ENCODE measurements at places on chromosomes 3 and 15. TPM values are rescaled to one million over a fixed set of nuclear protein-coding genes. Genes with fewer than 3 reads are reported as not detected.

DNA sequence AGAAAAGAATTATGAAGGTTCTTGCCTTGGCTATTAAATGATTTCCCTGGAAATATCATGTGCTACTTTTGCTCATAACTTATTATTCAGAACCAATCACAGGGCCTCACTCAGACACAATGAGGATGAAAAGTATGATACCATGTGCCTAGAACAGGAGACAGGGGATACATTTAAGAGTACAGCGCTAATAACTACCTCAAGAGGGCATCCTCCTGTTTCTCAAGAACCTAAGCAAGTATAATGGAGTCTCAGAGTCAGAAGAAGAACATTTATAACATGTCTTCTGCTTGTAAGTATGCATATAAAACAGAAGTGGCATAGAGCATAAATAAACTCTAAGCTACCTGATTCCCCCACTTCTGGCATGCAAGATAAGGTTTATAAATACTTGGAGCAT lies 125.4 kb upstream of the MME start:
- DNase-seq = peak; percentile 78

GRAMD1C gene
- 0.82 TPM for polyA plus RNA-seq

SMCO1 gene
- not detected for polyA plus RNA-seq

ACAP2 gene
- polyA plus RNA-seq = 33.7 TPM

DNA sequence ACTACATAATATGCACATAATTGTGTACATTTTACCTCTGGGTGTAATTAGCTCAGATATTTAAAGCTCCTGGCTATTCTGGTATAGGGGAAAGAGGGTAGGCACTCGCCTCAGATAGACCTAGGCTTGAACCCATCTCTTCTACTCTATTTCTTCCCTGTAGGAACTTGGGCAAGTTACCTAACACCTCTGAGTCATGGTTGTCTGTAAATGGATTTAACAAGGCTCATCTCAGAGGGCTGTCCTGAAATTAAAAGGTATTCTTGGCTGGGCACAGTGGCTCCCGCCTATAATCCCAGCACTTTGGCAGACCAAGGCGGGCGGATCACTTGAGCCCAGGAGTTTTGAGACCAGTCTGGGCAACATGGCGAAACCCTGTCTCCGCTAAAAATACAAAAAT lies 30.7 kb downstream of the NANOGP8 start:
- no peak for DNase-seq

UBAP1L gene
- polyA plus RNA-seq = 0.33 TPM

- no peak for DNase-seq
These were observed 601.1 kb downstream of the FHIT start for GRCh38 chr3:60650171-60650570.

DNA sequence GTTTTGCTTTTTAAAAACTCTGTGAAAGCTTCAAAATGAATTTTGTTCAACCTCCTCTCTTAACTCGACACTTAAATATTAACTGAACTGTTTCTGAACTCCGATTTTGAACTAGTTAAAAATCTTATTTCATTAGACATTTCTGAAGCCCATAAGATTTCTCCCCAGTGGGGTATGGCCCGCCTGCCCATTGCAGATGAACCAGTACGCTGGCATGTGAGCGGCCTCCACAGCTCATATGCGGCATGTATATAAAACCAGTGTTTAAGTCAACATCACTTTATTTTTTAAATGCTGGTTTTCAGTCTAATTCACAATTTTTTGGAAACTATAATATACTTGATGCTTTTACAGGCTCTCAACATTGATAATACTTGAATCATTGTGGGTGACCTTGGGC lies 50.2 kb downstream of the CPN2 start:
- no peak for DNase-seq

NDUFB5 gene
- polyA plus RNA-seq = 57.5 TPM

ZNF592 gene
- 7.5 TPM for polyA plus RNA-seq

- no peak for DNase-seq
These were observed 889.8 kb upstream of the NR2F2 start for GRCh38 chr15:95440712-95441111.

DNA sequence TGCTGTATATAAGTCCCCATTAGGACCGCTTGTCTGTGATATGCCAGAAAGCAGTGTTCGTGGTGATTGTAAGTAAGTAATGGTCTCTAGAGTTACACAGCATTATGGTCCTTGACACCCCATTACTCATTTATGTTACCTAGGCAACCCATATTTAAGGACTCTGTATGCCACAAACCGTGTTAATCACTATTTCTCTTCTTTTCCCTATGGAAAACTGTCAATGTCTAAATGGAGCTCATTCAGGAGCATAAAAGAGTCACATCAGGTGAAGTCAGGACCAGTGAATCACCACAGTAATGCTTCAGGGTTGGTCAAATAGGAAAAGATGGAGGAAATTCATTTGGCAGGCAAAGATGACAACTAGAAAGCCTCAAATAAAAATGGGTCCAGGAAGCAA lies 146.6 kb upstream of the PEX5L start:
- no peak for DNase-seq

DNA sequence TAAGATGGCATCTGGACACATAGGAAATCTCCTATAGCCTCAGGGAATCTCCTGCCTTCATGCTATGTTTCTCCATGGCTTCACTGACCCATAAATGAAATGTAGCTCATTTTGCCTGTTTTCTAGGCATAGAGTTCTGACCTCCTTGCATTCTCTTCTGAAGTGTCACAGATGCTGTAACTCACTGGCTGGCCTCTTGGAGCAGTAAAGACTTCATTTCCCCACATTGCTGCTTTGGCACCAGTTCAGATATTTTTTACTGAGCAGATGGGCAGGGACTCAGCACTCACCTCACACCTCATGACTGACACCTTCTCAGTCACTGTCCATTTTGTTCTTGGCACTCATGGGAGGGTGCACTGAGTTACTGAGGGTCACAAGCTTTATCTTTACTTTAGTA lies 286.7 kb upstream of the TGFBR2 start:
- peak; percentile 62 for DNase-seq

GRCh38 chr3:139353920-139354556 lies 10.2 kb downstream of the MRPS22 start:
- peak; percentile 69 for DNase-seq

DNA sequence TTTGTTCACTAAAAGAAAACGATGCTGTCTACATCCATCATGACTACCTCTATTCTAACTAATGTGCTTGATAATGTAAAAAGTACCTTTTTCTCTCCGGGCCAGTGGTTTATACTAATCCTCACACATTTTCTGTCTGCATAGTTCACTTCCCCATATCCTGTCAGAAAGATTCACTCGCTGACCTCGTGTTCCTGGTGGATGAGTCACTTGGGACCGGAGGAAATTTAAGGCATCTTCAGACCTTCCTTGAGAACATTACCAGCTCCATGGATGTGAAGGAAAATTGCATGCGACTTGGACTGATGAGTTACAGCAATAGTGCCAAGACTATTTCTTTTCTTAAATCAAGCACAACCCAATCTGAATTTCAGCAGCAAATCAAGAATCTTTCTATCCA lies 33.8 kb downstream of the COL6A5 start:
- DNase-seq = no peak

DNA sequence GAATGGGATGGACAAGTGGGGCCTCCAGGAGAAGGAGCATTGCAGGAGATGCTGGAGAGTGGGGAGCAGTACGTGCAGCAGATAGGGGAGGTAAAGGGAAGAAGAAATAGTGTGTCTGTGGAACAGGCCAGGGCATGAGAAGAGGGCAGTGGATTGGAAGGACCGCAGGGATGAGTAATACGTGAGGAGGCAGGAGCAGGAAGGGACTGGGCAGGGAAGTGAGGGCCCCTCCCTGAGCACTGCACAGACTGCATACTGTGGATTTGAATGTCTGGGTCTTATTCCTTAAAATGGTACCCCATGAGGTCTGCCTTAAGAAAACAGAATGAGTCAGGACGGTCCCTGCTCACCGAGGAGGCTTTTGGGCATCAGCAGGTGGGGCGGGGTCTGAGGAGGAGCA lies 210.0 kb upstream of the NDN start:
- DNase-seq = no peak

DNA sequence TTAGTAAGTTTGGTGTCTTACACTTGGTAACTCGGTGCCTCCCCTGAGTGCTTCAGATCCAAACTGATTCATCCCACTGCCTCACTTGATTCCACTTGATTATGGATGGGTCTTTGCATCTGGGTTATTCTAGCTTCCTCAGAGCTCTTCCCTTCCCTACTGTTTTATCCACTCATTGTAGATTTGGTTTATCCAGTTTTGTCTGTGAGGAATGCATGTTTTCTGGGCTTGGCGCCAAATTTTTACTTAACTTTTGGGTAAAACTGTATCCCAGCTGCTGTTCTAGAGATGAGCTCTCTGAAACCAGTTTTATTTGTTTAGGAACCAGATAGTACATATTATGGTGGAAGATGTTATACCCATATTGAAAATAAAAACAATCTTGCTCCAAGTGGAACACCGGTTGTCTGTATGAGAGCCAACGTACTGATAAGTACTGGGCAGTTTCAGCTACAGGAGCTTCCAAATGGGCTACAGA lies 20.9 kb downstream of the RAD54L2 start:
- peak; percentile 66 for DNase-seq

DNA sequence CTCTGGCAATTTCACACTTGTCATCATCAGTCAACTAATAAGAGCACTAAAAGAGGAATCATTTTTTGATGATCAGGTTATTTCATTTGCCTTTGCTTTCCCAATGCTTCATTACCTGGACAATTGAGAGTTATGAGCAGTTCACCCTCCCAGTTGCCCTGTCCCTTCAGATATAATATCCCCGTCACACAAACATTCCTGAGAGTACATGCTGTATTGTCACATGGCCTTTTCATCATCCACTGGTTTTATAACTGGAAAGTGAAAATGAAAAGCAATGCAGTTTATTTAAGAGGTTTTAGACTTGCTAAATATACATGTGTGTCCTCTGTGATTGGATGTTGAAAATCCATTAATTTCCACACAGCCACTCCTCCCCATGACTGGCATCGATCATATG lies 9.0 kb downstream of the RORA start:
- DNase-seq = no peak

DNA sequence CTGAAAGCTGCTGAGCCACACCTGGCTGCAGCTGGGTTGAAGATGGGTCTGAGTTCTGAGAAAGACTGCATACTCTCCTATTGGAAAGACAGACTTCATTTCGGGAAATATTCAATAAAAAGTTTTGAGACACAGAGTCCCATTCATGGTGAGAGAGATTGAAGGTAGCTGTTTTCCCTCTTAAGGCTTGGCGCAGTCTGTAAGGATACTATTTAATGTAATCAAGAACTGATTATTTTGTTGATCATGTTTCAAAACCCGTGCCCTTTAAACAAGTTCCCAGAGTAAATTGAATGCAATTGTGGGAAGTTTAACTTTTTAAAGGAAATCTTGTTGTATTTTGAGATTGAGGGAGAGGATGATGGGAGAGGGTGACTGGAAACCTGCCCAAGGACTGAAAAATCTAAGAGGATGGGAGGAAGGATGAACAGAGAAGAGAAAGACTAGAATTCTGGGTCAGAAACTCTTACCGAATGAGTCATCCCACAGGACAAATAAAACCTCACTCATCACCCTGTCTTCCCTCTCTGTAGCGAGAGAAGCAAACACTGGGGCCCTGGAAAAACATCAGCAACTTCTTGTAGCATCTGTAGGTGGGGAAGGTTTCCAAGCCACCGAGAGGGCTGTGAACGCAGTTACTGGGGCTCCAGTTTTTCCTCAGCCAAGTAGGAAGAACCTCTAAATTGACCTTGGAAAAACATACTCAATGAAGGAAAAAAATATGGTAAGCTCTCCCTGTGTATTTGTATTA lies 193.2 kb upstream of the TPRG1 start:
- peak; percentile 75 for DNase-seq

GRCh38 chr15:59169251-59169708 lies 37.4 kb upstream of the LDHAL6B start:
- peak; percentile 86 for DNase-seq

DNA sequence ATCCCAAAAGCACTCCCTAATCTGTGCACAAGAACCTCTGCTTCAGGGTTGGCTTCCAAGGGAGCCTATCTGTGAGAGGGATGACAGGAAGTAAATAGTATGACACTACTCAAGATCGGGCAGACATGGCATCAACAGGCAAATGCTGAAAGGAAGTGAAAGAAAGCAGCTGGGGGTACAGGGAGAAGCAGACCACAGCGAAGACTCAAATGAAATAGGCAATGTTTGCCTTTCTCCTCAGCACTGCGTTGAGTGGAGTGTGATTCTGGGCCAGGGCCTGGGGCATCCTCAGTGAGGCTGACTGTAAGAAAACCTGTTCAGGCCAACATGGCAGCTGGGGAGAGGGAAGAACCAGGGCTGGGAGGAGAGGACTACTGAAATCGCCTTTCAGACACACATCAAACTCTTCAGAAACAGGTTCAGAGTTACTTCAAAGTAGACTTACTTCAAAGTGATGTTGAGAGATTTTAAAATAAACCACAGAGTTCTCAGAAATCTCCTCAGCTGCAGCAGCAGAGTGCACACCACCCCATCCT lies 96.6 kb downstream of the SLC9A9 start:
- DNase-seq = no peak

GRCh38 chr15:75661100-75661755 lies 13.5 kb downstream of the SNX33 start:
- peak; percentile 91 for DNase-seq

NMB gene
- polyA plus RNA-seq = 1.5 TPM

PAQR9 gene
- not detected for polyA plus RNA-seq

GRCh38 chr15:82810890-82811426 lies 1.5 kb downstream of the WHAMM start:
- DNase-seq = no peak

PRICKLE2 gene
- 7.2 TPM for polyA plus RNA-seq

Data from fibroblast of lung (primary cell).